ENCODE measurements at places on chromosomes 3 and 15. TPM values are rescaled to one million over a fixed set of nuclear protein-coding genes. Genes with fewer than 3 reads are reported as not detected.

DNA sequence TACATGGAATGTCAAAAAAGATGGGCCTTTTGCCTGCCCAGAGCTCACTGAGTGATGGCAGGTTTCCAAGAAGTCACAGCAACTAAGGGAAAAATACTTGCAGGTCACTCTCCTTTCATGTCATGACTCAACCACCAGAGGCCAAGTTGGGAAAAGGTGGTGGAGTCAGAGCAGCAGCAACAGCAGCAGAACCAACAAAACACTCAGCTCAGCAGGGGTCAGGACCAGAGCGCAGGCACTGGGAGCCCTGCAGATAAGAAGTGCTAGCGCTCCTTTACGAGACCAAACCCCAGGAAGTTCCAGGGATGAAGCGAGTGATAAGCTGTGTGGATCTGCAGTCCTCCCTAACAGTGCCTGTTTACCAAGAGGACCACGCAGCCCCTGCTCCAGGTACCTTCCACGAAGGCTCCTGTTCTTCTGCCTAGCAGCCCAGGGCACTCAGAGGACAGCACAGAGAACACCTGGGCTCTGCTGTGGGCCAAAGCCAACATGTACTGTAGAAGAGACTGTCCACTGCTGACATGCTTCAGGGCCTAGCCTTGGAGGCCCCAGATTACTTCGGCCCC is 26.0 kb downstream of the POC1A start:
- DNase-seq: peak; percentile 37

GRCh38 chr15:90512981-90513380 is 16.7 kb upstream of the CRTC3 start:
- DNase-seq: no peak

SHC4 gene
- 0.18 TPM for total RNA-seq

TMCC1 gene
- total RNA-seq: 12.4 TPM

ZDHHC19 gene
- total RNA-seq: not detected

Measured in pulmonary artery endothelial cell (primary cell).